ENCODE measurements at places on chromosomes 13 and 19.

- no peak for DNase-seq
Measured at GRCh38 chr19:4368128-4368820, 24.9 kb downstream of the MPND start.

GRCh38 chr19:558770-559439 is 13.5 kb upstream of the BSG start:
- DNase-seq, result no peak

GRCh38 chr13:73776151-73776785 is 357.9 kb downstream of the KLF12 start:
- no peak for DNase-seq

GRCh38 chr19:2254064-2254872 is 1.9 kb downstream of the JSRP1 start:
- no peak for DNase-seq

- DNase-seq, result no peak
Measured at GRCh38 chr13:112738606-112739005, 48.8 kb downstream of the ATP11A start.

DNA sequence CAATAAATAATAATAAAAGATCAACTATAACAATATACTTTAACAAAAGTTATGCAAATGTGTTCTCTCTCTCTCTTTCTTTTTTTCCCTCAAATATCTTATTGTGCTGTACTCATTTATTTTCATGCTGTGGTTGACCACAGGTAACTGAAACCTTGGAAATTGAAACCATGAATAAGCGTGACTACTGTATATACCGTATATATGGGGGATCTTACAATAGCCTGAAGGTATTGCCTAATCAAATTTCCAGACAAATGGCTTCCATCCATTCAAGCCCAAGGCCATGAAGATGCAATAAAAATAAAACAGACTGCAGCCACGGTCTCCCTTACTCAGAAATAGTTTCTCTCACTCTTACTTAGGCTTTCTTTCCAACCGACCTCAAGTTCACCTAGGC is 98.3 kb downstream of the SLITRK6 start:
- DNase-seq, result no peak

DNA sequence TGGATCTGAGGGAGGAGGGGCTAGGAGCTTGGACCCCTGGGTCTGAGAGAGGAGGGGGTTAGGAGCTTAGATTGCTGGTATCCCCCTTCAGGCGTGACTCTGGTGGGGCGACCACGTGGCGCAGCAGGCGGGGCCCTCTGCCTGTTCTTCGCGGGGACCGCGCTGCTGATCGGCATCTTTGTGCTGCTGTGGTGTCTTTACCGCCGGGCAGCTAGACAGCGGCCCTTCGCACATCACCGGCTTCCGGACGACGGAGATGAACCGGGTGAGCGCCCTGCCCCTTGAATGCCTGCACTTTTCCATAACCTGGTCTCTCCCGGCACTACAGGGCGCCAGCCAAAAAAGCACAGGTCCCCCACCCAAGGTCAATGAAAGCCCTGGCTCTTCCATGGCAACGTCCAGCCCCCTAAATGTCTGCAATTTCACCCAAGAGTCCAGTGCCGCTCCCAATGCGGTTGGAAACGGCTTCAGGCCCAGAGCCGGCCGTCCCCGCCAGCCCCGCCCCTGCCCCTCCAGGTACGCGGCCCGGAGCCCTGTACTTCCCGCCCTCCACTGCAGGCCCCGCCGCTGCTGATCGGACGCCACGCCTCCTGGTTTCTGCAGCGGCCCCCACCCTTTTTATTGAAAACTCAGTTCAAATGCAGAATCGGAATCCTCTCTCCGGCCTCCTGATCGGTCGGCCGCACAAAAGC is 2.8 kb downstream of the GFY start:
- no peak for DNase-seq

GRCh38 chr19:29495901-29496441 is 29.8 kb upstream of the VSTM2B start:
- DNase-seq, result no peak

GRCh38 chr13:43669964-43670363 is 116.8 kb downstream of the ENOX1 start:
- DNase-seq, result no peak

- no peak for DNase-seq
Measured at GRCh38 chr19:21197590-21198295, 55.9 kb downstream of the ZNF431 start.

DNA sequence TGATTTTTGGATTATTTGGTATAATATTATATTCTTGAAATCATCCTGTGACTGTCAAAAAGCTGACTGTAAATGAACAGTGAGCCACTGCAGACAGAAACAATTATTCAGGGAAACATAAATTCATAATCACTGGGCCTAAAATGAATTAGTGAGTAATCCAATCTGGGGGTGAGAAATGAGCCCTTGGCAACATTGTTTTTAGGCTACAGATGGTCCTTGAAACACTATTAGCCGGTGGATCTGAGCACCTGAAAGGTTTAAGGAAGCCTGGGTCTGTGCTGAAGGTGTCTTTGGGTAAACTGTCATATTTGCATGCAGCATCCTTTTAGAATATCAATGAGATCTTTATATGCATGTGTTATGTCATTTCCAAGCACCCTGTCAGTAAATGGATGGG is 290.7 kb downstream of the ATP8A2 start:
- DNase-seq, result no peak

- DNase-seq, result peak; percentile 73
Measured at GRCh38 chr19:532561-533363, 1.2 kb downstream of the CDC34 start.

GRCh38 chr19:58460039-58460438 is 6.8 kb upstream of the ZNF324 start:
- no peak for DNase-seq

DNA sequence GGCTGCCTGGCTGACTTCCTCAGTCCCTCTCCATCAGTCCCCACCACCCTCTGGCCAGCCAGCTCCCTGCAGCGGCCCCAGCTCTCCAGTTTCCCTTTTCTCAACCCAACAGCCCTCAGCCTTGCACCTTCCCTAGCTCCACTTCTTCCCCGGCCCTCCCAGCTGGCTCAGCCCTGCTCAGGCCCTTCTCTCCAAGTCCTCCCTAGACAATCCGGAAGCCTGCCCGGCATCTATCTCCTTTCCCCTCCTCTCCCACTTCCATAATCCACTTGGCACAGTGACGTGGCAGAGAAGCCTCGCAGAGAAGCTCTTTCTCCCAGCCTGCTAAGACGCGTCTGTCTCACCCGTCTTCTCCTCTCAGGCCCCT is 1.1 kb downstream of the UBXN6 start:
- DNase-seq, result peak; percentile 76

DNA sequence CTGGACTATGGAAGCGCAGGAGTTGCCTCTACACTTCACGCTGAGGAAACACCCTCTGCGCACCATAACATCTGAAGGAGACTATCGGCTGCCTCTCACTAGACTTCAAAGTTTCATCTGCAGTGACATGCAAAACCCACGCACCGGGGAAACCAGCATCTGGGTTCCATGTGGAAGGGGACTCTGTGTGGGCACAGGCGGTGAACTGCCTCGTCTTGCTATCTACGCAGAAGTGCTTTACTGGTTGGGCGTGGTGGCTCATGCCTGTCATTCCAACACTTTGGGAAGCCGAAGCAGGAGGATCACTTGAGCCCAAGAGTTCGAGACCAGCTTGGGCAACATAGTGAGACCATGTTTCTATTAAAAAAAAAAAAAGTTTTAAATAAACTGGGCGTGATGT is 116.4 kb downstream of the STK24 start:
- DNase-seq, result no peak

All from D341Med (cell line).